NCI-H2081 treated with DMSO at 0.1 percent for 48 hours (cell line): ENCODE measurements at places on chromosomes 16 and 17.
A peak's percentile ranks its signal among the peaks of the same experiment; 100 is the strongest.

GRCh38 chr16:64782484-64782883, 339.4 kb downstream of the CDH11 start:
- DNase-seq = no peak

DNA sequence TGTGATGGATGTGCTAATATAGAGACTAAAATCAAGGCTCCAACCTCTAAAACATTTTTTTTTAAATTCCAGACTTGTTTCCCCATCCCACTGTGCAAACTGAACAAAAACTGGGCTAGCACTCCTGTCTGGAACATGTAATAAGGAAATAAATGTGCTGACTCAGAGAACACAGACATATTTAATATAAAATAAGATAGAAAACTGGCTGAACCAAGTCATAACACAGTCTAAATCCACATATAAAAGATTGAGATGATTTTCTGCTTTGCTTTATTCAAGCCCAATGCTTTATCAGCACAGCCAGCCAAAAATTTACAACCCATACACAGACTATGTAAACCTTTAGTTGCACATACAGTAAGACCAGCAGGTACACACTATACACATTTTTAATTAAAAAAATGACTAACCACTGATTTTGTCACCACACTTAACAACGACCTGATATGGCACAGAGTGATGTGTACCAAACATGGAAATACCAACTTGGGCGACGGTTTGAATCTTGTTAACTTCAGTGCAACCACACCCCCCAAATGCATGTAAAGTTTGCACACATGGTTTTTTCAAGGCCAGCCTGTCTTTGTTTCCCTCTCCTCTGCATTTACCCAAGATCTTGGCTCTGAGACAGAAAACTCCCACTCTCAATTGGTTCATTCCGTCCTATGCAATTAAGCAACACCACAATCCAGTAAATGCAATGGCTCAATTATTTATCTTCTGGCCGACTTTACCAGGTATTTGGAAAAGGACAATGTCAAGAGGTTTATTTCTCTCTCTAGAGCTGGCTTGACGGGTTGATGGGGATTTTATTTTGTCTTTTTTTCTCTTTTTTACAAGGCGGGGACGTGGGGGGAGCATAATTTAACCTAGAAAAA, 1.2 kb downstream of the STAT3 start:
- peak; percentile 52 for DNase-seq

DNA sequence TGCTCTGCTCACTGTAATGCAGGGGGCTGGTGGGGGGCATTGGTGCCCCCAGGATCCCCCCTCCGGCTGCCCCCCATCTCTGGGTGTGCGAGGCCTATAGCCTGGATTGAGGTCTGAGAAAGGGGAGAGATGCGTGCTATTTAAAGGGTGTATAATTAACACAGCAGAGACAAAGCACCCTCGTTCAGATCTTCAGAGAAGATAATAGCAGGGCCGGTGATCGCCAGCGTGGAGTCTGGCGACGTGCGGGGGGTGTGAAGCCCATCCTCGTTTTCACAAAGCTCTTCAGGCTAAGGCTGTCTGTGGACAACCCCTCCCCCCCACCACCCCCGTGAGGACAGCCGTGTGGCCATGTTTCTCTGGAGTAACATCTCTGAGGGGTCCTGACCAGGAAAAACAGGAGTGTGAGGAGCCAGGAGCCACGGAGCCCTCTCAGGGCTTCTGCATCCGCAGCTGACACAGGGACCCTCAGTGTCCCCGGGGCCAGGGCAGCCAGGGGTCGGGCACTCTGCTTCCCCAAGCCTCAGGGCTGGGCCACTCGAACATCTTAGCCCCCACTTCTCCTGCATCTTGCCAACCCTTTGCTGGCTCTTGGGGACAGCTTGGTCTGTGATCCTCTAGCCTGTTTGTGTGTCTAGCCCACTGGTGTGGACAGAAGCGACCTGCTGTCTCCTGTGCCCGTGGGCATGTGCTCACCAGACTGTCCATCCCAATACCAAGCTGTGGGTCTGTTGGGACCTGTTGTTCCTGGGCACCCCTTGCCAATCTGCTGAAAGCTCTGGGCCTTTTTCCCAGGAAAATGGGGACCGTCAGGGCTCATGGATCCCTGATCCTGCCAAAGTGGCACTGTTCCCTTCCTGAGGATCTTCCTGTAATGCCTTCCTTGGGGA, 58.9 kb downstream of the BAIAP2 start:
- DNase-seq = no peak

DNA sequence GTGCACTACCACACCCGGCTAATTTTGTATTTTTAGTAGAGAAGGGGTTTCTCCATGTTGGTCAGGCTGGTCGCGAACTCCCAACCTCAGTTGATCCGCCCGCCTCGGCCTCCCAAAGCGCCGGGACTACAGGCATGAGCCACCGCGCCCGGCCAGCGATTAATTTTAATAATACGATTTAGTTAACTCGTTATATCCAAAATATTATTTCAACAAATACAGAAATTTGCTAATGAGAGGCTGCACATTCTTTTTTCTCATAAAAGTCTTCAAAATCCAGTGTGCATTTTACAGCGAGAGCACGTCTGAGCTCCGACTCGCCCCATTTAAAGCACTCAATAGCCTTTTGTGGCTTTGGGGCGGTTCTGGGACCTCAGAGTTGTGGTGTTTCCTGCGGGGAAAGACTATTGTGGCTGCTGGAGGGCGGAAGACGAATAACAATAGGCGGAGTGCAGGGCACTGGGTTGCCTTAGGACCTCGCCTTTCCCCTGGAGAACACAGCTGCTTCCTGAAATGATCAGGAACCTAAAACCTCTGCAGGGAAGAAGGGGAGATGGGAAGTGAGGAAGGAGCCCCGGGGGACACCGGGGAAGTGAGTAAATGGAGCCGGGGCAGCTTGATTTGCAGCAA, 2.9 kb upstream of the ZSCAN10 start:
- no peak for DNase-seq

DNA sequence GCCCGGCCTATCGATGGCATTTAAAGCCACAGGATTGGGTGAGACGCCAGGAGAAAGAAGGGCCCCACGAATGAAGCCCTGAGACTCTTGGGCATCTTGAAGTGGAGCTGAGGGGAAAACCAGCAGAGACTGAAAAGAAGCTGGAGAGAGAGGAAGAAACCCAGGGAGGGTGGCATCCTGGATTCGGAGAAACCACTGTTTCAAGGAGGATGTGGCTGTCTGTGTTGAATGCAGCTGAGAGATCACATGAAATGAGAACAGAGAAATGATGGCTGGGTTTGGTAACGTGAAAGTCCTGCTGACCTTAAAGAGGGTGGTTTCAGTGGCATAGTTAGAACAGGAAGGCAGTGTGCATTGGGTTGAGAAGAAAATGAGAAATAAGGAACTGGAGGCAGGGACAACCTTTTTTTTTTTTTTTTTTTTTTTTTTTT, 3.8 kb downstream of the TNFSF12 start:
- no peak for DNase-seq

- DNase-seq = no peak
Measured at GRCh38 chr17:4118015-4118743, 24.7 kb downstream of the ZZEF1 start.

DNA sequence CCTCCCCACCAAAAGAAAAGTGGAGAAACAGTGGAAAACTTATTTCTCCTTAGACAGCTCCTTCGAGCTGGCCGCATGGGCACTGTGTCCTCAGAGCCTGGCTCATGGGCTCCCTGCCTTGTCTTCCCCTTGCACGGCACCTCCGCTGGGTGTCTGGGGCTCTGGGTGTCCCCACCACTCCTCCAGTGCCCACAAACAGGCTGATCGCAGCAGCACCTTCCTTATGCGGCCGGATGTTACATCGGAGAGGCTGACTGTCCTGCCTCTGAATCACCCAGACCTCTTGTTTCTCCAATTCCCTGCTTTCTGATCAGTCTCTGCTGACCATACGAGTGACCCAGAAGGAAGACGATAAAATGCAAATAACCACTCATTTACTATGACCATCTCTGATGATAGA, 121.7 kb downstream of the SLC39A11 start:
- no peak for DNase-seq

GRCh38 chr16:54454616-54455015, 168.0 kb upstream of the IRX3 start:
- DNase-seq = no peak

DNA sequence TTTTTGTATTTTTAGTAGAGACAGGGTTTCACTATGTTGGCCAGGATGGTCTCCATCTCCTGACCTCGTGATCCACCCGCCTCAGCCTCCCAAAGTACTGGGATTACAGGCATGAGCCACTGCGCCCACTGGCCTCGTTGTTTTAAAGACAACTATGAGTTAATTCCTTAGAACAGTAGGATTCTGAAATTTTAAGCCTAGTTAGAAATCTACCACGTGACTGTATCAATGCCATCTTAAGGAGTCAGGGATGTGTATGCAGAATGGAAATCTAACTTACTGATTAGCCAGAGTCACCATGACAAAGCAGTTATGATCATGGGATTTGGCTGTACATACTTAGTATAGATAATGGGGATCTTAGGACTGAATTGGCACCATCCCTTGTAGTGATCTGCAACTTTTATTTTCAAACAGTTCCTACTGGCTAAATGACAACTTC, 2.8 kb downstream of the CEP20 start:
- no peak for DNase-seq

DNA sequence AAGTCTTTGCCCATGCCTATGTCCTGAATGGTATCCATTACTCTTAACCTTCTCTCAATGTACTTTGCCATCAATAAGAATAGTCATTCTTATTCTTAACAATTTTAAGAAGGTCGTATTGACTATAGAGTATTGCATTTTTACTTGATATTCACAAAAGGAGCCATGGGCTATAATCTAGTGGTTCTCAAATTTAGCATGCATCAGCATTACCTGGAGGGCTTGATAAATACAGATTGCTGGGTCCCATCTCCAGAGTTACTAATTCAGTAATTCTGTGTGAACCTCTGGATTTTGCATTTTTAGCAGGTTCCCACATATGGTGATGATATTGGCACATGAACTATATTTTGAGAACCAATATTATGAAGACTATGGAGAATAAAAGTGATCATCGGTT, 89.6 kb downstream of the ABCA8 start:
- no peak for DNase-seq

DNA sequence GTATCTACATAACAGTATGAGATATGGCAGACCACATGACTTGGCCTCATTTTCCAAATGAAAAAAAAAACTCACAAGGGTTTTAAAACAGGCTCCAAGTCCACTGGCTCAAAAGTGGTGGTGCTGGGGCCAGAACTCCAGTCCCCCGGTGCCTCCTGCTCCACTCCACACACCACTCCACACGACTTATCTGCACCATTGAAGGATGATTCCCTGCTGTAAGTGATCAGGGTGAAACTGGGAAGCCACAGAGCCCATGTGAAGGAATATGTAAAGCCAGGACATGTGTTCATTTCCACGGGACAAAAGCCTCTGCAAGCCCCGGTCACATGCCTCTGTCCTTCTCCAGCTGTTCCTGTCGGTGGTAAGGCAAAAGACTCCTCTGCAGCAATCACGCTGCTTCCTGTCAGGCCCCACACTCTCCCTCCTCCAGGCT, 97.2 kb downstream of the ZNF18 start:
- no peak for DNase-seq

DNA sequence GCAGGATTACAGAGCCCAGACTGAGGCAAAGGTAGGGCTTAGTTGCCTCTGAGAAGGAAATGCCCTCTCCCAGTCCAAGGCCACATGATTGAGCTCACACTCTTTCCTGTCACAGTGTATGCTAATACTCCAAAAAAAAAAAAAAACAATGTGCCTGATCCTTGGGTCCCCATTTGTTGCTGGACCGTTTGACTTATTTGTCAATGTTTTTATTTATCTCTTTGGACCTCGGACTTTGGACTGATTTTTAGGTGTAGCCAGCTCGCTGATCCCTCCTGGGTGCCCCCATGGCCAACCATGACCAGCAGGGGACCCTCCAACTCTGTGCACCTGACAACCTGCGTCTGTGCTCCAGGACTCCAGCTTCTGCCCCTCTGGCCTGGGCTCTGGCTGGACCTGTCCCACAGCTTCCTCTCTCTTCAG, 622 bp upstream of the CCL16 start:
- DNase-seq = no peak

DNA sequence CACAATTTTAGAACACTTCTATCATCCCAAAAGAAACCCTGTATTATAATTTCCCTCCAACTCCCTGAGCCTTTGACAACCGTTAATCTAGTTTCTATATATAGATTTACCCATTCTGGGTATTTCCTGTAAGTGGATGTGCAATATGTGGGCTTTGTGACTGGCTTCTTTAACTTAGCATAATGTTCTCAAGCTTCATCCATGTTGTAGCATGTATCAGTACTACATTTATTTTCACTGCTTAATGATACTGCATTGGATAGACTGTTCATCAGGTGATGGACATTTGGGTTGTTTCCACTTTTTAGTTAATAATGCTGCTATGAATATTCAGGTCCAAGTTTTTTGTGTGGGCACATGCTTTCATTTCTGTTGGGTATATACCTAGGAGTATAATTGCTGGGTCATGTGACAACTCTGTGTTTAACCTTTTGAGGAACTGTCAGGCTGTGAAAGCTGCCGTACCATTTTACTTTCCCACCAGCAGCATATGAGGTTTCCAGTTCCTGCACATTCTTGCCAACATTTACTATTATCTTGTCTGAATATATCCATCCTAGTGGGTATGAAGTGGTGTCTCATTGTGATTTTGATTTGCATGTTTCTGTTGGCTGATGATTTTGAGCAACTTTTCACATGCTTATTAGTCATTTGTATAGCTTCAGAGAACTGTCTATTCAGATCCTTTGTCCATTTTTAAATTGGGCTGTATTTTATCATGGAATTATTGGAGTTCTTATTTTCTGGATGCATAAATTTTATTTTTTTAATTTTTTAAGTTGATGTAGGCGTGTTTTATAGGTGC, 16.4 kb downstream of the REXO5 start:
- no peak for DNase-seq

GRCh38 chr17:74002241-74002640, 201.2 kb upstream of the RPL38 start:
- DNase-seq = no peak

- DNase-seq = no peak
Measured at GRCh38 chr17:11242411-11242810, 1.4 kb downstream of the SHISA6 start.

DNA sequence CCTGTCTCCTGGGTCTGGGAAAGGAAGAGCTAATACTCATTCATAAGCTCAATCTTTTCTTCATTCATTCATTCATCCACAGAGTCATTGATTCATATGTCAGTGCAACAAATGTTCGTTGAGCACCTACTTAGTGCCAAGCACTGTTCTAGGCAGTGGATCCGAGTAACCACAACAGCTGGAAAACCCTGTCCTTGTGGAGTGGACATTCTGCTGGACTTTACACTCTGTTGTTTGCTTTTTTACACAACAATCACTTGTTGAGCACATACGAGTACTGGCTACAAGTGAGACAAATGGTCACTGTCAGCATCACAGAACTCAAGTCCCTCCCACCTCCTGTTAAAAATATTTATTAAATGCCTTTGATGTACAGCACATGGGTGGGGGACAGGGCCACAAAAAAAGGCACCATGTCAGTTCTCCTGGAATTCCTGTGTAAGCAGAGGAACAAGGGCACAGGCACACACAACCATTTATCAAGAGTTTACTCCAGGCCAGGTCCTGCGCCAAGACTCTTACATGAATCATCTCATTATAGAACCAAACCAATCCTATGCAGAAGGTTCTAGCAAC, 46.9 kb downstream of the TEKT5 start:
- DNase-seq = no peak
